ENCODE measurements at places on chromosomes 7 and 10.

DNA sequence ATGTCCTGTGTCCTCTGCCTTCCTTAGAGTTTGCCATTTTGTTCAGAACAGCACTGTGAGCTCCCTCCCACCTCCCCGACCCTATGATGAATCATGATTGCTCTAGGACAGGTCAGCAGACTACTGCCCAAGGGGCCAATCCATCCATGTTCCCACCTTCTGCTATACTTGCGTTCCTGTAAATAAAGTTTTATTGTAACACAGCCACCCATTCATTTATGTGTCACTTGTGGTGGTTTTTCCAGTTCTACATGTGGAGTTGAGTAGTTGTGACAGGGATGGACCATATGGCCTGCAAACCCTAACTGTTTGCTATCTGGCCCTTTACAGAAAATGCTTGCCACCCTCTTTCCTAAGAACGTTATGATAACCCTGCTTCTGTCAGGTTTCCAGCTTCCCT is 387.8 kb downstream of the SDK1 start:
- DNase-seq: no peak

DNA sequence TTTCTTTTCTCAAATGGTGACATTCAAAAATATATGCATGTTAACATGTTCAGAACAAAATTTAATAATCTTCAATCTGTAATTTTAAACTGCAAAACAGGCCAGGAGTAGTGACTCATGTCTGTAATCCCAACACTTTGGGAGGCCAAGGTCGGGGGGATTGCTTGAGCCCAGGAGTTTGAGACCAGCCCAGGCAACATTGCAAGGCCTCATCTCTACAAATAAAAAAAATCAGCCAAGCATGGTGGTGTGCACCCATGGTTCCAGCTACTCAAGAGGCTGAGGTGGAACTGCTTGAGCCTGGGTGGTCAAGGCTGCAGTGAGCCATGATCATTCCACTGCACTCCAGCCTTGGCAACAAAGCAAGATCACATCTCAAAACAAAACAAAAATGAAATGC is 394.3 kb downstream of the PARD3 start:
- no peak for DNase-seq

DNA sequence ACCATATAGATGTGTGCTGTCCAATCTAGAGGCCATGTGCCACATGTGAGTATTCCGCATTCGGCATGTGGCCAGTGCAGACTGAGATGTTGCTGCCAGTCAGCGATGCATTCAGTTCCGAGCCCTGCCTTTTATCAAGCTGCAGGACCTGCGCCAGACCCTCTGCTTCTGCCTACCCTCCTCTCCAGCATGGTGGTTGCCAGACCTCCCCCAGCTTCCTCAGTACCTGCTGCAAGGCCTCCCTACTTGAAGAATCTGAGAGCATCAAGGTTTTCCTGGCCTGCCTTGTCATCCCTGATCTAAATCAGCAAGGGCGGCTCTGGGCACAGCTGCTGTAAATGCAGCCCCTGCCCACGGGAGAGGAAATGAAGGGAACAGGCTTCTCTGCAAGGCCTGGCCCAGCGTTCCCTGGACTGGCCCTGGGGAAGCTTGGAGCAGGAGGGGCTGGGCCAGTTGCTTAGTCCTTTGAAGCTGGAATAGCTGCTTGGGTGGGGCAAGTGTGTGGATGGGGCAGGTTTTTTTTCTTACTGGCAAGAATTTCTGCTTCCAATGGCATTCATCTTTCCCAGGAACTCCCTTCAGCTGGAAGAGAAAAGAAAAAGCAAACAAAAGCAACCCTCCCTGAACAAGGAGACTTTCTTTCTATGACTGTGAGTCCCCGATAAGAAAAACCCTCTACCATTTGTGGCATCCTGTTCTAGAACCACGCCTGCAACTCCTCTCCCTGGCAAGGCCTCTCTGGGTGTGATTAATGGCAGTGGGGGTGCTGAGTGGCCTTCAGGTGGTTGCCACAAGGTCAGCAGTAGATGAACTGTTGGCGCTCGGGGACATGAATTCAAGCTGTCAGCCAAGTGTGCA is 93.0 kb downstream of the NHLRC2 start:
- no peak for DNase-seq

- peak; percentile 13 for DNase-seq
Measured at GRCh38 chr7:157612664-157613561, 276.1 kb downstream of the DNAJB6 start.

- no peak for DNase-seq
Measured at GRCh38 chr10:120492346-120492745, 35.3 kb downstream of the PLPP4 start.

GRCh38 chr7:23208316-23208715 is 26.5 kb downstream of the NUP42 start:
- no peak for DNase-seq

DNA sequence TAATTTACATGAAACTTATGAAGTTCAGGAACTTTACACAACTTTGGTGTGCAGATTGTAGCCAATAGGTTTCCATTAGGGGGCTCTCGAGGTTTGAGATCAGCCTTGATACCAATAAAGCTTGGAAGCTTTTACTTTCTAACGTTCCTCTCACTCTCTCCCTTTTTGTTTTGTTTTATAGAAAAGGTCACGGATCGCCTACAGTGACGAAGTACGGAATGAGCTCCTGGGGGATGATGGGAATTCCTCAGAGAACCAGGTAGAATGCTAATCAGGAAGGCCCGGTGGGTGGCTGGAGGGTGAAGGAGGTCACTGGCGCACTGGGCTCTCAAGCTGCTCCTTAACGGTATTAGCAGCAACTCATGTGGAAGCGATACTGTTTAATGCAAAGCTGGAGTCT is 79.9 kb downstream of the VTI1A start:
- no peak for DNase-seq

GRCh38 chr10:110103921-110104461 is 96.2 kb downstream of the ADD3 start:
- DNase-seq: no peak

DNA sequence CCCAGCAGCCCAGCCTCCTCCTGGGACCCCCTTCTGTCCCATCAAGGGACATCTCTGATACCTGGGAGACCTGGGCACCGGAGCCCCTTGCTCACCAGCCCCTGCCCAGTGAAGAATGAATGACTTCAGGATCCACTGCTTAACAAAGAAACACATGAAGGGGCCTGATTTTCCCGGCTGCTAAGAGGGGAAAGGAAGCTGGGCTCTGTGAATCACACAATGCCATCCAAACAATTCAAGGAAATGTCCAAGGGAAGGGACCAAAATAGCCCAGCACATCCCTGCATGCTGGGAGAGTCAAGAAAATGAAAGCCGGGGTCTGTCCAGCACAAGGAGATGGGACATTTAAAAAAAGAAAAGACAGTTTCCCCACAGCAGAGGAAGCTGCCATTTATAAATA is 128.7 kb upstream of the JCAD start:
- DNase-seq: no peak

DNA sequence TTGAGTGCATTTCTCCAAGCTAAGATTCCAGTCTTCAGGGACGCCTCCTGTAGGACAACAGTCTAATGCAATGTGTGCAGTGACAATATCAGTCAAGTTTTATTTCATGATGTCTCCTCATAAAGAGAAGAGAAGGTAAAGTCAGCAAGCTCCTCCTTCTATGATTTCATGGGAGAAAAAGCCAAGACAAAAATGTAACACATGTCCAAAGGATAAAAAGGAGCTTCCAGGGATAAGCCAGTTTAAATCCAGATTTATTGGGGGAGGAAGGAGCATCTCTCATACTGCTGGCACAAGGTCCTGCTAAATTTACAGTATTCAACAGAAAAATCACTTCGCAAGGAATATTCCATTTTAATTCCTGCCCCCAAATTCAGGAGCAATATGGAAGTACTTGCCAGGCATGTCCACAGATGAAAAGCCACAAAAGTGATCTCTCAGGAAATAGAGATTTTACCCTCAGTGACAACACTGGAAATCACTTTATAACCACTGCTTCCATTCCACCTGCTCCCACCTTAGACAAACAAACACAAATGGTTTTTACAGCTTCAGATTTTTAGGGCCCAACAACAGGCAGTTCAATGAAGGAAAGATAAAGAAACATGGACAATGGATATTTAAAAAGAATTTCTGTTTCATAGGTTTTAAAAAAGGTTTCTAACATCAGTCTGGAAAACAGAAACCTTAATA is 677.5 kb upstream of the C7orf33 start:
- DNase-seq: no peak

DNA sequence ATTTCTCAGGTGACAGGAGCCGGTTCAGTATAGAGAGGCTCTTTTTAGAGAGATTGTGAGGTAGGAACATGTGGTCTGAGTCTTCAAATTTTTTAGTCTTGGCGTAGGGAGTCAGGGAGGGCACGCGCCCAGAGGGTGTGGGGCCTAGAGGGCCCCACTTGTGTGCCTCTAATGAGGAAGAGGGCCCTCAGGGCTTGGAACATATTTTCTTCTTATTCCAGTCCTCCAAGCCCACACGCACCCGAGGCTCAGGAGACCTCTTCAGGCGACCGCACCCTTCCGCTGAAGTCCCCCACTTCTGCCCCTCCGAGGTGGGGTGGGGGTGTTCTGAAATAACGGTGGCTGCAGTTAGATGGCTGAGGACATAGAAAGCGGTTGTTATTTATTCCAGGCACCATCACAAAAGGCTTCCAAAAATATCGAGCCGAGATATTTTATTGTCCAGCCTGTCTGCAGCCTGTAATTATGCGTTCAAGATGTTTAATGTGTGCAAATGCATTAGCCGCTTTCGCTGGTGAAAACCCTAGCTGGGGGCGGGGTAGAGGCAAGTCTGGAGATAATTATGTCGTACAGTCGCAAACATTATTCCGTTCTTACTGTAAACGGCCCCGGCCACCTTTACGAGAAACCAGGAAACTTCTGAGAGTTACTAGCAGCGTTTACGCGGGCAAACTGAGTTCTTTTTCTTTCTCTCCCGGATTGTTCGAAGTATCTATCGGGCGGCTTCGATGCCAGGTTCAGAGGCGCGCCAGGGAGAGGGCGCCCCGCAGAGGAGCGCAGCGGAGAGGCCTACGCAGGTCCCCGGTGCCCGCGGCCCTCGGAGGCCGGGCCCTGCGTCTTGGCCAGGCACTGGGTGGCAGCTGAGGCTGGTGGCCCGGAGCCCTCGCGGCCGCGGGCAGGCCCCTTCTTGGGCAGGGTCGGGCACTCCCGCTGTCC is 12.9 kb upstream of the HOXA13 start:
- DNase-seq: no peak

GRCh38 chr7:129617652-129618051 is 6.1 kb downstream of the NRF1 start:
- no peak for DNase-seq

DNA sequence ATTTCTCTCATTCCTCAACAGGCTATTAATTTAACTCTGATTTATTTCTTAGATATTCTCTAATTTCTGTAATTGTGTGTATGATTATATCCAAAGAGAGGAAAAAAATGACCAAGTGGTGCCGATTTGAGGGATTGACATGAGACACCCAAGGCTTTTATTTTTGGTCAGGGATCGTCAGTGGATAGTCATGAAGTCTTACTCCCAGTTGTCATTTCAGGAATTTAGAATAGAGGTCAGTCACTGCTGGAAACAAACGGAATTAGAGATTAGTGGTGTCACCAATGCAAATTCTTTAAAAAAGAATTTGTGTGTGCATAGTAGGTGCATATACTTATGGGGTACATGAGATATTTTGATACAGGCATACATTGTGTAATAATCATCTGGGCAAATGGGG is 26.8 kb upstream of the AGR3 start:
- no peak for DNase-seq

DNA sequence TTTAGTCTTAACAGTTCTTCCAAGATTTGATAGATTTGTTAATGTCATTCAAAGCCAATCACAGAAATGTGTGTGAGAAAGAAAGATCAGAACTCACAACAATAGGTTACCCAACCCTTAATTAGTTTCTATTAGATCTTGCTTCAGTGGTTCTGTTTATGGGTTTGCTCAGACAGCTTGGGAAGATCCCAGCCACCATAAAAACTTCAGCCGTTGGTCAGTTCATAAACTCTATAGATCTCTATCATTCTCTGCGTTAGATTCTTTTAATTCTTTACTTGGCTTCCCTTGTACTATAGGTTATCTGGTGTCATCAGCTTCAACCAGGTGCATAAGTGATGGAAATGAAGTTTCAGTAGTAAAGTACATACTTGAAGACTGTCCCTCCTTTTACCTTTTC is 54.4 kb downstream of the ZNF277 start:
- no peak for DNase-seq

- no peak for DNase-seq
Measured at GRCh38 chr7:129864042-129864441, 88.7 kb downstream of the UBE2H start.

DNA sequence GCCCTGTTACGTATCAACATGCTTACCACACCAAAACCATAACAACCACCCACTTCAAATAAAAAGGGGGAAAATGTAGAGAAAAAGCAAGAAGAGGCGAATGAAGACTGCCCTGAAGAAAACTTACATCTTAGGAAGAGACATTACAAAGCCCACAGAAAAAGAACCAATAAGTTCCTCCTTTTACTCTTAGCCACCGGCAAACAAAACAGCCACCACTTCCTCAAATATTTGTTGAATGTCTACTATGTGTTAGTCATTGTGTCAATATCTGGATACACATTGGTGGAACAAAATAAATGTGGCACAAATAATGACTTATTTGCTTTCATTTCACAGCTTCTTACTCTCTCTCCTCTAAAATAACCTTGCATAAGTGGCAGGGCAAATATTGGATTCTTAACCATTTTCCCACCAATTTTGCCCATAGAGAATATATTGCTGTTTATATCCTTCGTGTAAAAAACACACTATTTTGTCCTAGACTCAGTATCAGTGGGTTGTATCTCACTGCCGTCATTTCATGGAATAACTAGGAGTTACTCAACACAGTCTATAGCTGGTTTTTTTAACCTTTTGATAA is 106.8 kb downstream of the ANK3 start:
- DNase-seq: no peak

DNA sequence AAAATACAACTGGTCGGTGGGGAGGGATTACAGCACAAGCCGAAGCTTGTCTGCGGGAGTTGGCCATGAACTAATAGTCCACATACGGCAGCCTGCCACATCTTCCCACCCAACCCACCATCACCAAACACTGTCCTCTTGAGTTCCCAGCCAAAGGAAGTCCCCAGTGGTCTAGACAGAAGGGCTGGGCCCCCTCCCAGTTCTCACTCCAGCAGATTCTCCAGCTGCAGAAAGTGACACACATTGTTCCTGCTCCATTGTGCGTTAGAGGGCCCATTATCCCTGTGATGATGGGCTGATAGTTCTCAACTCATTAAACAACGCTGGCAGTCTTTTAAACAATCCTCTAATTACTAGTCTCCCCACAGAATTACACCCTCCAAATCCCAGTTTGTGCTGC is 148.0 kb downstream of the FGFR2 start:
- no peak for DNase-seq

GRCh38 chr7:150400008-150400787 is 21.1 kb downstream of the ZNF775 start:
- DNase-seq: no peak

- no peak for DNase-seq
Measured at GRCh38 chr10:126496771-126497545, 108.7 kb upstream of the ADAM12 start.

GRCh38 chr10:15202639-15203038 is 34.1 kb upstream of the NMT2 start:
- DNase-seq: no peak

- no peak for DNase-seq
Measured at GRCh38 chr10:118569241-118569881, 26.1 kb downstream of the PRLHR start.

GRCh38 chr7:45036796-45037195 is 36.8 kb downstream of the CCM2 start:
- no peak for DNase-seq

GRCh38 chr7:134515569-134516468 is 11.5 kb upstream of the AKR1B10 start:
- no peak for DNase-seq

Data from activated CD4-positive, alpha-beta T cell treated with anti-CD3 and anti-CD28 coated beads, Interleukin-2, amount 50 U/mL, for 24 hours (primary cell).